ENCODE measurements at places on chromosomes 6 and 20.
A peak's percentile ranks its signal among the peaks of the same experiment; 100 is the strongest.

- no peak for DNase-seq
Observed at GRCh38 chr6:115675443-115675842, 385.2 kb downstream of the FRK start.

DNA sequence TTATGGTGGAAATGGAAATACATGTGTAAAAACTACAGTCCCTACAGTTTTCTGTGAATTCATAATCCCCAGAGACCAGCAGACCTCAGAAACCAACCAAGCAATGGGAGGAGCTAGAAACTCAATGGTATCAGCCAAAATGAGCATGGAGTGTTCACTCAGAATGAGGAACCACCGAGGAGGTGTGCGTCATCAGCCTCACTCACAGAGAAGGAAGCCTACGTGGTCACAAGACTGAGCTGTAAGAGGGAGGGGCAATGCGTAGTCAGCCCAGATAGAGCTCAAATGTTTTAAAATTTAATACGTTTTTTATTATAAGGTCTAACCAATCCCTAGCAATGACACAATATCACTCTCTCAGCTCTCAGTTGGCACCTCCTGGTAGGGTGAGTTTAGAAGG is 17.4 kb downstream of the MYLK4 start:
- no peak for DNase-seq

DNA sequence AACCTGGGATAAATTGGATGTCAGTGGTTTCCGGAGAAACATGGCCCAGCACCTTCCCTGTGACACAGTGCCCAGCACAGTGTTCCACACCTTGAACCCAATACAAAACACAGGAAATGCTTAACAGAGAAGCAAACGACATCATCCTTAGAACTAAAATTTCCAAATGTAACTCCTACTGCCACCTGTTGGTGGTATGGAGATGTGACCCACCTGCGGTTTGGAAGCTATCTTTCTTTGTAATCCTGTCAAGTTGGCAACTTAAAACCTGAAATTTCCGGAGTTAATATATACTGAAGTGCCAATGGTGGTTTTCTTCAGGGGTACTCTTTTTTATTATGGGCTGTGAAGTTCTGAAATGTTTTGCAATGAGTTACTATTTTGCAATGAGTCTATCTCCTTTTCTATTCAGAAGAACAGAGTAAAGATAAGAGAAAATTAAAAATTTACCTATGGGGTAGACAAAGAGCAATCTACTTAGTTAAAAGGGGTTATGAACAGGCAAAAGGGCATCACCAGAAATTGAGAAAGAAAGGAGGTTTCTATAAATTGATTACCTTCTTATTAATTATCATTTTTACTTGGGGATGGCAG is 658.8 kb downstream of the PTPRT start:
- DNase-seq: peak; percentile 4

DNA sequence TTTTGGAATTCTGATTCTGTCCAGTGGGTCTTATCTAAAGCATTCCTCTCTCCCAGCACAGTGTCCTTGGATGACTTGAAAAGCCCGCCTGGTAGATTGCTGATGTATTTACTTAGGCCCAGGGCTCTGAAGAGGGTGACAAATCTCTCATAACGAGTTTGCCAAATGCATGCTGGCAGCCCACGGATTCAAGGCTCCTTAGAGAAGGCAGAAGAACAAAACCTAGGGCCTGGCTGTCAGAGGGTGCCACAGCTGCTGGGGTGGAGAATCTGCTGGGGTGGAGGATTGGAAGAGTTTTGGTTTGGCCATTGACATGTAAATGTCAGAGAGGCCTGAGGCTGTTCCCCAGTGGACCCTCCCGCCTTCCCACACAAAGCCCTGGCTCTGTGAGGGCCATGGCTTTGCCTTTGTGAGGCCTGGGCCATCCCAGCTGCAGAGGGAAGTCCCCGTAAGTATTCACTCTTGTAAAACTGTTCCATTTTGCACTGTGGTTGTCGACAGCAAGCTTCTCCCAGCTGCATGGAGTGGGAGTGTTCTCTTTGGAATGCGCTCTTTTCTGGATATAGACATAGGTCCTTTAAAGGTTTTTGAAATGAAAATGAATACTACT is 50.3 kb downstream of the ANKRD6 start:
- no peak for DNase-seq

DNA sequence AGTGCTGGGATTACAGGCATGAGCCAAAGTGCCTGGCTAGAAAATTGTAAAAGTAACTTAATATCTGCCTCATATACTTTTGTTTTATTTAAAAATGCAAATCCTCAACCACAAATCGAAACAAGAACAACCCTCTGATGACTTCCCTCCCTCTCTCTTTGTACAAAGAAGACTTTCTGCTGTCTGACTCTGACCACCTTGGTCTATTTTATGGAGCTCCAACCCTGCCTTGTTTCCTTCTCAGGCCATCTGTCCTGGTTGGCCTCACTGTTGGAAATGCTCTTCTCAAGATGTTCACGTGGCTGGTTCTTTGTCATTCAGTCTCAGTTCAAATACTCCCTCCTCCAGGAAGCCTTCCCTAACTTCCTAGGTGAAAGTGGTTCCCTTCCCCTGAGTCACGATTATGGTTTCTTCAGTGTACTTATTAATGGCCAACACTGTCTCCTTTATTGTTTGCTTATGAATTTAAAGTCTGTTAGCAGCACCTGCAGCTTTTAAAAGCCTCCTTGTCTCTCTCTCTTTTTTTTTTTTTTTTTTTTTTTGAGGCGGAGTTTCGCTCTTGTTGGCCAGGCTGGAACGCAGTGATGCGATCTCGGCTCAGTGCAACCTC is 151.5 kb upstream of the SALL4 start:
- no peak for DNase-seq

DNA sequence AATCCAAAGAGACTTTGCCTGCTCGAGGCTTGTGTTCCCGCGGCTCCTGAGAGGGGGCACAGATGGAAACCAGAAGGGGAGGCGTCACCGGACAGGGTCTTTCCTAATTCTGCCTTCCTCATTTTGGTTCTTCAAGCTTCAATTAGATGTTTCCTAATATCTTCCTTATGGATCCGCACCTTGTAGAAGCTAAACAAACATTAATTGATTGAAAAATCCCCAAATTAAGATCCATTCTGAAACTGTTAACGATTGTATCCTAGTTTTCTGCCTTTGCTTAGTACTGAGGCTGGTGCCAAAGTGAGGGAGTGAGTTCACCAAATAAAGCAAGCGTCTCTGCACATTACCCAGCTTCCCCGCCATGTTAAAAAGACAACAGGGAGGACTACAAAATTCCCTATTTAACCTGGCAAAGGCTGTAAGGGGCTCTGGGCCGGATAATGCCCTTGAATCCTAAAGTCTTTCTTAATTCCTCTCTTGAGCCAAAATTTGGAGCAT is 123.2 kb downstream of the GPX5 start:
- DNase-seq: no peak

DNA sequence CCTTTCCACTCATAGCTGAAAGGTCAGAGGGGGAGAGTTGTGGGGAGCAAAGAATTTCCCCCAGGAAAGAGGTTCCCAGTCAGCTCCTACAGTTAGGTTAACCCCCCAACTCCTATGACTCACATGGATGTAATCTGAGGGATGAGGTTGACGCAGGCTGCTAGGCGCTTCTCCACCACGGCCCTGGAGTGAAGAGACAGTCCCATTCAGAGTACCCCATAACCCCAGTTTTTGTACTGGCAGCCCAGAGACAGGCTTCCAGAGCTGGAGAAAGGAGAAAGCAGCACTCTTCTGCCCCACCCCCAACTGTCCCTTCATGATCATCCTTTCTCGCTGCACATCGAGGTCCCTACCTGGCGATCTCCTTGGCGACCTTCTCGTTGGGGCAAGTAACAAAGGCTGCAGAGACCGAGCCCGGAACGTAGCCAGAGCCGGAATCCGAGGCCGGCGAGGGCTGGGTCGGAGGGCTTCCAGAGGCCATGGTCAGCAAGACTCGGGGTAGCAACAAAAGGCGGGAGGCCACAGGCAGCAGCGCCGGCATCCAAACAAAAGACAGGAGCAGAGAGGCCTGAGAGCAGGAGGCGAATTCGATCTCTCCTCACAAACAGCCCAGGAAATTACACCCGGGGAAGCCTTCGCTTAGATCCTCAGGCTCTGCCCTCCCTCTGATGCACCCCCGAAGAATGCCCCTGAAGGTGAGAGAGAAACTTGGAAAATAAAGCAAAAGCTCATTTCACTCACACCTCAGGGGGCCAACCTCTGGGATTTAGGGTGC is 592 bp downstream of the CUTA start:
- peak; percentile 79 for DNase-seq

DNA sequence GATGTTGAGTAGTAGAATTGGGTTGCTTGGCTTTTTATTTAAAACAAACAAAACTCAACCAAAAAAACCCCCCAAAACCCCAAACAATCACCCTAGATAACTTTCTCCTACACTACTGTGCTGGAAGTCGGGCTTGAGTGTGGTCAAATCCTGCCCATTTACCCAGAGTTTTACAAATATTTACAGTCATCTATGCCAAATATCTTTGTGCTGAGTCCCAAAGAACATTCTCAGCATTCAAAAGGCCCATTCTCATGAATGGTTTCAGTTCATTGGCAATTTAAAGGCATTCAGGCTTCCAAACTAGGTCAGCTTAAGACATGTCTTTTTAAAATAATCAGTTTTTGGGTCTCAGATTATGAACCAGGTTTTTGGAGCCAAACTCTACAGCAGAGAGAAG is 1.8 kb downstream of the RNF144B start:
- peak; percentile 62 for DNase-seq

DNA sequence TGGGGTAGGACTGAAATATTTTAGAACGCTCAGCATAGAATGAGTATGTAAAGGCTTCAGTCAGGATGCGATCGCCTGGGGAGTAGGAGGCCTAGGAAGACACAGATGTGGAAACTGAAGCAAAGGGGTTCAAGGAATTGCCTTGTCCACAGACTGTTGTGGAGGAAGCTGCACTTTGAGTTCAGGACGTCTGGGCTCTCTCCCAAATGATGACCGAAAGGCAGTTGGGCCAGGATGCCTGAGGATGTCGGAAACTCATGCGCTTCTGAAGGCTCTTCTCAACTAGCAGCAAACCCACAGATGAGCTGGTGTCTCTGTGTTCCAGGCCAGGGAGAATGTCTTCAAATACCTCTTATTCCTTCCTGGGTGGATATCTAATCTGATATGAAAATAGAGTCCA is 146.2 kb upstream of the SULF2 start:
- no peak for DNase-seq

DNA sequence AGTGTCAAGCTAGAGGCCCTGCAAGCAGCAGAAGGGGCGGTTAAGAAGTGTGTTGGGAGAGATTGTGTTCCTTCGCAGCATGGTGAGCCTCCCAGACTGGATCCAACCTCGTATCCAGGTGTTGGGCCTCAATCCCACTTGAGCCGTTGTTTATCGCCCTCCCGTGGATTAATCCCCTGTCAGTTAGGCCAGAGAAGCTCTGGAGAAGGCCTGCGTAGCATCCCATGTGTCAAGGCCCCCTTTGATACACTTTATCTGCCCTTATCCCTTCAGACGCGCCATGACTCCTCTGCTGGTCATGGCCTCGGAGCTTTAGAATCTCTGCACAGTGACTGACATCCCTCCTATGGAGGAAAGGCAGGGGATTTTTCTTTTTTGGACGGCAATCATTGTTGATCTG is 181.0 kb downstream of the ZFP64 start:
- DNase-seq: no peak

DNA sequence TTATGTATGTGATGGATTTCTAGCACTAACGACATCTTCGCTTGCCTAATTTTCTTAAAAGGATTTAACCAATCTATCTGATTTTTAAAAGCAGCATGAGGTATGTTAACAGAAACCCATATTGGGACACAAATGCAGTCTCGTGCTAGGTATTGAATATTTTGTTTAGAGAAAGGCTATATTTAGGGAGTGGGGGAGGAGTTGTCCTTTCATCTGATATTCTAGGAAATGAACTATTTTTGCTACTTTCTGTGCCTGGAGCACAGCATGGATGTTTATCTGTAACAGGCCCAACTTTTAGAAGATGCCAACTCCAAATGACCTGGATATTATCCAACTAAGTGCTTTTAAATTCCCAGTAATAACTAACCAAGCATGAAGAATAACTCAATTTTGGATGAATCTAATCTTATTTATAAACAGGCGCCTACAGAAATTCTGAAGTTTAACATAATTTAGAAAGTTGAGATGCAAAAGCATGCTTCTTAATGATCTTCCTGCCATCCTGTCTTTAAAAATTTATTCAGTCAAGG is 317.1 kb upstream of the CHD6 start:
- no peak for DNase-seq

DNA sequence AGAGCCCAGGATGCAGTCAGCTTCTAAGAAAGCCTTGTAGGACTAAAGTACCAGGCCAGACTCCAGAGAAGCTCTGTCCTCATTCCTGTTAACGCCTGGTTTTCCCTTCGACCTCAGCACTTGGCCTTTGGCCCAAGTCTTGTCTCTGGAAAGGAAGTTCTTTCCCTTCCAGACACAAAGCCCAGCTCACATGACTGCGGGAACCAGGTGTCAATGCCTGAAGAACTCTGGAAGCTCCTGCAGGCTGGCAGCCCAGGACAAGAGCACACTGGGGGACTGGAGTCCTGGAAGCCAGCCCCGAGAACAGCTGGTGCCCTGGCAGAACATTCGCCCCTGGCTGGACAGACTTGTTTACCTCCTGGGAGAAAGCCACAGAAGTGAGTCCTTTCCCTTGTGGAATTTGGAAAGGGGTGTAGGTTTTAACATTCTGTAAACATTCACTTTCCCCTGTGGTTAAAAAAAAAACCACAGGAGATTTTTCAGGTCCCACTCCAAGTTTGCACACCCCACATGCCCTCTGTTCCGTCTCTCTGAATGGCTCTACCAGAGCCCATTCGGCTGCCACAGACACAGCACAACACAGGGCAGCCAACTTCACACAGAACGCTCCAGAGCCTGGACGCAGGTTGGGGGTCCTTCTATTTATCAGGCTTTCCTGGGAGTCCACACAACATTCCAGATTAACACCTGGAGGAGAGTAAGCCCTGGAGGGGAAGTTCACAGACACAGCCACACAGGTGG is 18.1 kb downstream of the ACSS1 start:
- no peak for DNase-seq

DNA sequence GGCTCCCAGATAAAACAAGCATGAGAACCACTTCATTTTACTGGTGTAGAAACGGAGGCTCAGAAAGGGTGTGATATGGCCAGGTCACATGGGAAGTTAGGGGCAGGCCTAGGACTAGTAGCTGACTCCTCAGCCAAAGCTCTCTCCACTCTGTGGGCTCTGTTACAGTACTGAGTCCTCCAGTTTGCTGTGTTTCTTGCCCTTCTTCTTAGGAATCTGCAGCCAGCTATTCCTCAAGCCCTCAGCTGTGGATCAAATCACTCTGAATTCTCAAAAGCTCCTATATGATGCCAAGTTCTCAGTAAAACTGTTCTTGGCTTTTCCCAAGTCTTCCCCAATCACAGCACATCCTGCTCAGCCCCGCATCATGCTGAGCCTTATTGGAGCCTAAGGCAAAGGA is 42.5 kb upstream of the ADGRF1 start:
- DNase-seq: no peak

DNA sequence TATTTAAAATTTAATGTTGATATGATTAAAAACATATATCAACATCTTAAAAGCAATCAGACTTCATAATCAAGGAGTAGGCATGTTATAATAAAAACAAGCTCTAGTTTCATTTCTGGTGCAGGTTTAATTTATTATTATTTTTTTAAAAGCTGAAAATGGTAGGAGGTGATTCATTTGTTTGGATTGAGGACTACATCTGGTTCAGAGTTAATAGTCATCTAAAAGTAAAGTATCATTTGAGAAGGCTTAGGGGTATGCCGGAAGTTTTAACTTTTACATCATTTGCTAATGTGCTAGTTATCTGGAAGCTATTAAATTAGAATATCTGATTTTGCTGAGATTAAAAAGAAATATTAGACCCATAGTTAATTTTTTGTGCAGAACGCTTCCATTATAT is 169.5 kb upstream of the LAMA2 start:
- no peak for DNase-seq
